Germinal center (tissue), 1 donor: ENCODE measurements at places on chromosomes 2 and 18.

GRCh38 chr2:235051436-235052260 is 99.8 kb downstream of the SH3BP4 start:
- no peak for DNase-seq

- no peak for DNase-seq
These were observed 52.5 kb upstream of the CTDP1 start for GRCh38 chr18:79626905-79627749.

- peak; percentile 2 for DNase-seq
These were observed 405.8 kb downstream of the EPHA4 start for GRCh38 chr2:221166292-221166691.

- no peak for DNase-seq
These were observed 243.6 kb downstream of the HDAC4 start for GRCh38 chr2:239157269-239157668.

- no peak for DNase-seq
These were observed 342.2 kb downstream of the MYCN start for GRCh38 chr2:16282511-16282910.

GRCh38 chr2:57899898-57900297 is 146.7 kb upstream of the VRK2 start:
- DNase-seq = no peak

DNA sequence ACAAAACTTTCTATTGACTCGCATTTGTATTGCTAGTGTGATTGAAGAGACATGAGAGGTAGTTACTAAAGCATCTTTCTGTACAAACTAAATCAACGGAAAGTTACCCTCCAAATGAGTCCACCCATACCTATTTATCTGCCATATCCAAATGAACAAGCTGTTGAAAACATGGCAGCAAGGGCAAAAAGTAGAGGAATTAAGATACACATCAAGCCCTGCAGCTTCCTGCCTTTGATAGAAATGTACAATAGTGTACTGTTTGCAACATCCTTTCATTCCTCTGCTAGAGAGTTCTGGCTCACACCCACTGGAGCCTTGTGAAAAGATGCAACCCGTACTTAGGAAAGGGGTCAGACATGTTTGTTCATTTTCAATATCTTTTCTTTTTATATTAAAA is 122.5 kb downstream of the ERBB4 start:
- DNase-seq = no peak

DNA sequence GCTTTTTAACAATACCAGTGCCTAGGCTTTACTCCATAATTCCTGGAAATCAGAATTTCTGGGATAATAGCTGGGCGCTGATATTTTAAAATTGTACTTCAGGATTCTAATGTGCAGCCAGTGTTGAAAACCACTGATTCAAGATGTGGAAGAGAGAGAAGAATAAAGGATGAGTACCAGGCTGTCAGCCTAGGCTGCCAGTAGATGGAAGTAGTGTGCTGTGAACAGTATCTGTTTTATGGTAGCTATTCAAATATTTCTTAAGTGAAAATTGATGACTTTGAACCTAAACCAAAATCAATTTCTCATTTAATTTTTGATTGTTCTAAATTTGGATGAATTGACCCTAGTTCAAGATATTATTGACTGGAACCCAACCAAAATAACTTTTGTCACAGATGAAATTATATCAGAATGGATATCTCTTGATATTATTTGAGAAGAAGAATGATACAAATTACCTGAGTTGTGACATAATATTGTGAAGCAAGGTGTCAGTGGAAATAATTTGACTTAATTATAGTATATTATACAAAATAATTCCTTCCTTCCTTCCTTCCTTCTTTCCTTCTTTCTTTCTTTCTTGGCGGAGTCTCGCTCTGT is 88.0 kb downstream of the COMMD1 start:
- DNase-seq = peak; percentile 12

GRCh38 chr2:79090693-79091092 is 2.9 kb upstream of the REG1B start:
- no peak for DNase-seq

DNA sequence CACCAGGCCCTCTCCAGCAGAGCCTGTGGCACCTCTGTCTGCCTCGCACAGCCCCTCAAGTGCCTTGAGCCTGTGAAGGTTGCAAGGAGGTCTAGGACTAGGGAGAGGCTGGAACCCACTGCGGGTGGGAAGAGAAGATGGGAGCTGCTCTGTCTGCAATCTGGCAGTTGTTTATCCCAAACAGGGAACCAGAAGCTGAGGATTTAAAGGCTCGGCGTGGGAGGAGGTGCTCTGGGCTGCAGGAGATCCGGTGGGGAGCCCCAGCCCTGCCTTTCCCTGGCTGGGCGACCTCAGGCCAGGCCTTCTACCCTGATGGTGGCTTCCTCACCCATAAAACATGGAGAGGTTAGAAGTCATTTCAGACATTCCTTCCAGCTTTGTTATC is 174.1 kb downstream of the SMAD7 start:
- DNase-seq = no peak

- DNase-seq = no peak
These were observed 17.3 kb downstream of the GRHL1 start for GRCh38 chr2:9968553-9969497.

GRCh38 chr2:33848486-33848885 is 249.4 kb upstream of the FAM98A start:
- DNase-seq = no peak

GRCh38 chr2:218229239-218229638 is 12.2 kb downstream of the ARPC2 start:
- peak; percentile 33 for DNase-seq

GRCh38 chr2:180002198-180002770 is 4.8 kb downstream of the CWC22 start:
- no peak for DNase-seq

DNA sequence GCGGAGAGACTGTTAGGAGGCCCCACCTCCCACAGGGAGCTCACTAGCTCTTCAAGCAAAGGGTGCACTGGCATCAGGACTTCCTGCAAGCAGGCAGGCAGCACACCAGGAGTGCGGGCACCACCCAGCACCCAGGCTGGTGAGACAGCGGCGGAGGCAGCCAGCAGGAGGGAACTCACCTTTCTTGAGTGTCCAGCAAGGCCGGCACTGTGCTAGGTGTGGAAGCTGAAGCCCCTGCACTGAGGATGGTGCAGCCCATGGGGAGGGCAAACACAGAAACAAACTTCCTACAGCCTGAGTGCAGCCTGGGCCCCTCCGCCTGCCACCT is 100.7 kb upstream of the ID2 start:
- no peak for DNase-seq

GRCh38 chr18:78352910-78353309 is 626.7 kb upstream of the SALL3 start:
- no peak for DNase-seq

- DNase-seq = no peak
These were observed 13.0 kb downstream of the DTNA start for GRCh38 chr18:34723143-34723542.

- DNase-seq = peak; percentile 68
These were observed 435.6 kb upstream of the HS6ST1 start for GRCh38 chr2:128754246-128754724.

- DNase-seq = no peak
These were observed 99.8 kb downstream of the SMAD7 start for GRCh38 chr18:48850822-48851598.

DNA sequence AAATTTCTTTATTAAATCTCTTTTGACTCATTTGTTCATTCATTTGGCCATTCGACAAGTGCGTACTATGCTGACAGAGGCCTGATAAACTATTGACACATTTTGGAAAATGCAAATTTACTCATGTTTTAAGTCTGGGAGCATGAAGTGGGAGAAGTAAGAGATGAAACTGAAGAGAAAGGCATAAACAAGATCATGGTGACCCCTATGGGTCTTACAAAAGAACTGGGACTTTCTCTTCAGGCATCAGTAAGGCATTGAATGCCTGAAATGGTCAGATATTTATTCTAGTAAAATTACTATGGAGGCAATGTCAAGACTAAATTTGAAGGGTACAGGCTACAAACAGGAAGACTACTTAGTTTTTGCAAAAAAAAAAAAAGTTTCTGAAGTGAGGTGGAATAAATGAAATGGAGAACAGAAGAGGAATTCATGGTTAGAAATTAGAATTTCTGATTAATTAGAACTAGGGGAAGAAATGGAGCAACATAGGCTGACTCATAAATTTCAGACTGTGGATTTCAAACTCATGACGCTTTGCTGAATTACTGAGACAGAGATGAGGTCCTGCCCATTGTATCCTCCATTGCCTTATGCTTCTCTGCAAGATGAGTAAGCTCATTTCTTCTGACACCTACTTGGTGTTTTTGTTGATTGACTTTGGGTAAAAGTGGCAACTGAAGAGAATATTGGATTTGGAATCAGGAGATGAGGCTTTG is 32.7 kb downstream of the VSNL1 start:
- DNase-seq = no peak

DNA sequence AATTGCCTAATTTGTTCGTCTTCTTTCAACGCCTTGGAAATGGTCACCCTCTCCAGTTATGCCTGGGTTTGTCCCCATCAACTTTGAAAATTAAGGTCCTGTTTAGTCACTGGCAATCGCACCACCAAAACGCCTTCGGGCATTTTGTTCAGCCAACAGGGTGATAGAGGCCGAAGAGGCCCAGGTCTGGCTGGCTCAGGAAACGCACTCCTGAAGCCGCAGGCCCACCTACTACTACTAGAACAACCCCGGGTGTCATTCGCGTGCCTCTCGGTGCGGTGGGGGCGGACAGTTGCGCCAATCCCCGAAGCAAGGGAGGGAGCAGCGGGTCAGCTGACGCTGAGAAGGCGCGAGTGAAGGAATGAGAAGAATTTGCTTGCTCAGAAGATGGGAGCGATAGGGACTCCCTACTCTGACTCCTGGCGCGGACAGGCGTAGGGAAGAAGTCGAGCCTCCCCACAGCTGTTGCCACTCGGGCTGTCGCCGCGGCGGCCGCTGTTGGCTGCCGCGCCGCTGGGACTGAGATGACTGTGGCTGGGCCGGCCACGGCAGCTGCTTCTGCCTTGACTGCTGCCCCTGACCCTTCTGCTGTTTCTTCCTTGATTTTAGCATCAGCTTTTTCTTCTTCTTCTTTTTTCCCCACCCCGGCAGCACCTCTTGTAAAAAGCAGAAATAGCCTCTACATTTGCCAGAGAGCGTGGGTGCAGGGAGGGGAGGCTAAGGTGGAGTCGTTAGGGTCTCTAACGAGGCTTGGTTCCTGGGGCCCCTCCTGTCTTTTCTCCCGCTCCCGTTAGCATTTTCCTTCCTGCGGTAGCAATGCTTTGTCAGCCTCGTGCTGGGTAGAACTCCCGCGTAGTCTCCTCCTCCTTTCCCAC is 387.6 kb downstream of the FIGN start:
- DNase-seq = no peak

GRCh38 chr18:51478908-51479307 is 281.4 kb upstream of the MEX3C start:
- DNase-seq = no peak

- no peak for DNase-seq
These were observed 167.1 kb upstream of the STK17B start for GRCh38 chr2:196338440-196338839.

- DNase-seq = no peak
These were observed 24.6 kb upstream of the RNF149 start for GRCh38 chr2:101332885-101333766.

- DNase-seq = no peak
These were observed 122.6 kb upstream of the STK17B start for GRCh38 chr2:196293751-196294515.

- DNase-seq = no peak
These were observed 81.7 kb downstream of the SPRED2 start for GRCh38 chr2:65350651-65351056.

- no peak for DNase-seq
These were observed 265.0 kb upstream of the SLC8A1 start for GRCh38 chr2:40716879-40717278.

DNA sequence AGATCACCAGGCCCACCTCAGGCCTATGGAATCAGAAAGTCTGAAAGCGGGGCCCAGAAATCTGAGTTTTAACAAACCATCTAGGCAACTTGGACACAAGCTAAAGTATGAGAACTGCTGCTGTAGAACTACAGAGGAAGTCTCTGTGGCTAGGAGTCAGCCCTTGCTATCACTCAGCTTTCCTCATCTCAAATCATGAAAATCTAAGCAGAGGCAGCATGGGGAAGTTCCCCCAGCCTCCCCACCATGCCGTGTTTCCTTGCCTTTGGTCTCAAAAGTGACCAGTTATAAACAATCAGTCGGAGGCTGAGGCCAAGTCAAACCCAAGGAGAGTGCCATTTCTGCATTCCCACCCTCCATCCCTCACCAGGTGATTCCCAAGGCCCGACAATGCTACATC is 404.7 kb downstream of the BCL11A start:
- no peak for DNase-seq

GRCh38 chr18:36412778-36413177 is 115.3 kb downstream of the FHOD3 start:
- DNase-seq = no peak

GRCh38 chr2:231677632-231678104 is 30.7 kb upstream of the PTMA start:
- peak; percentile 76 for DNase-seq

GRCh38 chr2:161836664-161837063 is 212.4 kb downstream of the SLC4A10 start:
- no peak for DNase-seq

GRCh38 chr18:35810520-35810919 is 162.0 kb upstream of the RMP24 start:
- no peak for DNase-seq

GRCh38 chr2:19552270-19552669 is 193.8 kb upstream of the OSR1 start:
- no peak for DNase-seq

DNA sequence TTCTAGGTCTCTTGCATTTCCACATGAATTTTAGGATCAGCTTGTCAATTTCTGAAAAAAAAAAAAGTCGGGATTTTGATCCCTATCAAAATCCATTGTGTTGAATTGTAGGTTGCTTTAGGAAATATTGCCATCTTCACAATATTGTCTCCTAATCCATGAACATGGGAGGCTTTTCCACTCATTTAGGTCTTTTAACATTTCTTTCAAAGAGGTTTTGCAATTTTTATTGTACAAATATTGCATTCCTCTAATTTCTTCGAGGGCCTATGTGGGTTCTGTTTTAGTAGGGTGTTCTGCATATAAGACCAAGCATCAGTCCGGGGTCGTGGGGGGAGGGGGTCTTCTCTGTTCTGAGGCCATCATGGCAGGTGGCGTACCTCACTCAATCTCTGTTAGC is 725 bp upstream of the LAMA3 start:
- no peak for DNase-seq

DNA sequence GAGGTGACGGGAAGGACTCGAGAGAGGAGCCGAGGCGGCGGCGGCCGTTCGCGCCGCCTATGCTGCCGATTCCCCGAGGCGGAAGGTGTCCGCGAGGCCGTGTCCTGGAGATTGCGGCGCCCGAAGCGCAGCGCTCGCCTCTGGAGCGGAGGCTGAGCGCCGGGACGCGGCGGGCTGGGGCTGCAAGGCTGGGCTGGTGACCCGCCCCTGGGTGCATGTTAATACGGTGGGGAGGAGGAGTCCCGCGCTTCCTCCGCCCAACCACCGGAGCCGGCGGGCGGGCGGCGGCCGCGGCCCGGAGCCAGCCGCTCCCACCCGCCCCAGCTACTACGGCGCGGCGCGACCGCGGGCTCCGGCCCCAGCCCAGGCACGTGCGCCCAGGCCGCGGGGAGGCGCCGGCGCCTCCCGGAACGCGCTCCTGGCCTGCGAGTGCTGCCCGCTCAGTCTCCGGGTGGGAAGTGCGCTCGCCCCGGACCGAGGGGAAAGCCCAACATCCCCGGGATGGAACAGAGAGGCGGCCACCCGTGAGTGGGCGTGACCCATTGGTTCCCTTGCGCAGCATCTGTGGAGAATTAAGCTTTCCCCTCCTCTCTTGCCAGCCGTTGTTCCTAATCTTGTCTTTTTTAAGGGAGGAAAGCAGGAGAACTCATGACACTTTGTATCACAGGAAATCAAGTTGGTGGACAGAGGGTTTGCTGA is at the start of gene DLGAP1:
Gene DLGAP1 (minus strand): TSS at position 195 of the 699 bp plus-strand sequence.
- no peak for DNase-seq
